ENCODE measurements at places on chromosomes 2 and 18.

GRCh38 chr18:36187826-36188721 is 777 bp downstream of the MOCOS start:
- no peak for DNase-seq

- no peak for DNase-seq
These were observed 28.2 kb upstream of the AMMECR1L start for GRCh38 chr2:127913808-127914457.

DNA sequence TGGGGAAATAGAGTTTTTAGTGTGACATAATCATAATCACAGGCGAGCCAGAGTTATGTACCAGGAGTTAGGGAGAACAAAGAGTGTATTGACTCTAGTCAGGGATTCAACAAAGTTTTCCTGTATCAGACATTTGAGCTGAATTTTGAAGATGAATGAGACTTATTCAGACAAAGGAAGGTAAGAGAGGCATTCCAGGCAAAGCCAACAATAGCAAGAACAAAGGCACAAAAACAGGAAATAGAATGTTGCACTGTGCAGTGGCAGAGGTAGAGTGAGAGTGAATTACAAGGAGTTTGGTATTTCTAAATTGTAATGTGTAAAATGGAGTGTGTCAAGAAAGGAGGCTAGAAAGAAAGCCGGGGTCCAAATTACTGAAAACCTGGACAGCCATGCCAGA is 156.2 kb downstream of the CCDC148 start:
- DNase-seq = no peak

DNA sequence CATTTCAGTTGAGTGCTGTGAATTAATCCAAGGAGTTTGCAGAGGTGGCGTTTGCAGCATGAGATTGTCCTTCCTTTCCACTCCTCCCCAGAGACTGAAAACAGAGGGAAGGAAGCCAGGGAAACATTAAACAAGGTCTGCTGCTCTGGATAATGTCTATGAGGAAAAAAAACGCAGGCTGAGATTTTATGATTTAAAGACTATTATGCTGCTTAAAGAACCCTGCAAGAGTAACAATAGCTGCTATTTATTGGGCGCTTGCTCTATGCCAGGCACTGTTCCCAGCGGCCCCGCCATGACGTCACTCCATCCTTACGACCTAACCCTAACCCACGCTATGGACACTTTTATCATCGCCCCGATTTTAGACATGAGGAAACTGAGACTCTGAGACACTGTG is 222.4 kb downstream of the BCL2 start:
- DNase-seq = no peak

- no peak for DNase-seq
These were observed 76.9 kb downstream of the ACTR3 start for GRCh38 chr2:113966832-113967231.

DNA sequence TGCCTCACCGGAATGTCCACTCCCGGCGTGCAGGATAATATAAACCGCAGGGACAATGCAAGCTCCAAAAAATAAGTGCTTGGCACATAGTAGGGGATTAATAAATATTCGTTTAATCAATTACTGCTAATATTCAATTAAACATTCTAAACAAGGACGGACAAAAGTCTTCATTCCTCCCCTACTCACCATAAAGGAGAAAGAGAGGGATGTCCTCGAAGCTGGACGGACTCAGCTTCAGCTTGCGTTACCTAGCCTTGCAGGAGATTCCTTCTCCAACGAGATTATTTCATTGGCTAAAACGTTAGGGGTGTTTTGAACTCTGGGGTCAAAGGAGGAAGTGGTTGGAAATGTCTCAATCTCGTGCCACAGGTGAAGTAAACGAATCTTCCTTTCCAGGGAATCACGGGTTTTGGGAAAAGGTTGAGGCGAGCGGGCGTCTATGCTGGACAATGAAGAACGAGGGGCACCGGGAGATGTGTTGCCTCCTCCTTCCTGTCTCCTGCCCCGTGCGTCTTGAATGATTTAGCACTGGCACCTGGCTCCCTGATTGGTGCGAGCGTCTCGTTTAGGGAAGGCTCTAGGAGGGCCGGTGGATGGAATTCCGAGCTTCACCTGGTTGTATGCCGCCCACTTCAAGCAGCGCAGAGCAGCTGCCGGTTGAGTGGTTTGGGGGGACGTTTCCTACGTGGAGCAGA is 2.0 kb upstream of the GAD1 start:
- DNase-seq = no peak

DNA sequence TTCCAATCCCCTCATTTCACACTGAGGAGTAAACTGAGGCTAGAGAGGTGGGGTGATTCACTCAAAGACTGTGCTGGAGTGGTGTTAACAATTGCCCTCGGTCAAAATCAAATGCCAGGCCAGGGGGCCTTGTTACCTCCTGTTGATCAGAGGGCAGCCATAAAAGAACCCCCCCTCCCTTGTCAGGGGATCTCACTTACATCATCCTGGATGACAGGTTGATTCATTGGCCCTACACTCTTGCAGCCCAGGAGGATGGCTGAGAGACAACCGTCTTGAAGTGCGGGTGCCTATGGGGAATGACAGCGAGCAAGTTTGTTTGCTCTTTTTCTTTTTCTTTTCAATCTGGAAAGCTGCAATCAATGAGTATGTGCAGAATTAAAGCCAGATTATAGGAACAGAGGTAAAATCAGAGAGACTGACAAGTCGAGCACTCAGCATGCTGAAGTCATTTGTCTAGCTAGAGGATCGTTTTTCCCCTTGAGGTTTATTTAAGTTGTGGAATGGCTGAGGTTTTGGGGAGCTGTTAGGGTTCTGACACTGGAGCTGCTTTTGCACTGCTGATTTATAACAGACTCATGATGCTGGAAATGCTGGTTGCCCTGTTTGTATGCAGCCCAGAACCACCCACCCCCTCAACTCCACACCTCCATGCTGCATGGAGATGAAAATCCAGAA is 26.4 kb upstream of the NRP2 start:
- DNase-seq = no peak

GRCh38 chr2:42216694-42217093 is 47.5 kb downstream of the EML4 start:
- no peak for DNase-seq

GRCh38 chr2:1738646-1739302 is 5.5 kb downstream of the PXDN start:
- no peak for DNase-seq

DNA sequence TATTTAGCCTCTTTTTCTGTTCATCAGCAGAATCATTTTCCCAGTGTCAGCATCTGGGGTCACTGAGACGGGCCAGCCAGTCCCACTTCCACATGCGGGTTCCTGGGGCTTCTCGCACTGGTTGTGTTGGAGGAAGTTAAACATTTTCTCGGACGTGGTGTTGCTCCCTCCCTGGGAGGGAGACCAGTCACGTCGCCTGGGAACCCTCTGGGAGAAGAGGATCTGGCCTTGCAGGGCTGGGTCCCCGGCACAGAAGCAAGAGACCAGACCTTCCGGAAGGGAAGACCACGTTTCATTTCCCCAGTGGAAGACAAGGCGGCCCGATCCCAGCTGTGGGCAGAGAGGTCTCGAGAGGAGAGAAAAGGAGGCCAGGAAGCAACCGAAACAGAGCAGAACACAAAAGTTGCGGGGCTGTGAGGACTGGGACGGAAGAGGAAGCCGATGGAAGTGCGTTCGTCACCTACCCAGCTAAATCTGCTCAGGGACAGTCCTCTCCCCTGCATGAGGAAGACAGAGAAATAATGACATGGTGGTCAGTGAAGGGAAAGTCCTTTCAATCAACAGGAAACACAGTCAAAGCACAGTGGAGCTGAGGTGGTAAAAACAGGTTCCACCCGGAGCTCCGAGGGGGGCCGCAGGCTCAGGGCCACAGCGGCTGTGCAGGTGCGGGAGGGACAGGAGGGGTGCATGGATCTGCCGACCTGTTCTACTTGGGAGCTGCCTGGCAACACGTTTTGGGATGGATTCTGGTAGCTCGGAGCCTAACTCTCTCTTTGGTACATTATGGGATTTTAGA is 144.4 kb downstream of the MBP start:
- DNase-seq = no peak

- no peak for DNase-seq
These were observed 201.3 kb upstream of the GALNT5 start for GRCh38 chr2:157056200-157056676.

DNA sequence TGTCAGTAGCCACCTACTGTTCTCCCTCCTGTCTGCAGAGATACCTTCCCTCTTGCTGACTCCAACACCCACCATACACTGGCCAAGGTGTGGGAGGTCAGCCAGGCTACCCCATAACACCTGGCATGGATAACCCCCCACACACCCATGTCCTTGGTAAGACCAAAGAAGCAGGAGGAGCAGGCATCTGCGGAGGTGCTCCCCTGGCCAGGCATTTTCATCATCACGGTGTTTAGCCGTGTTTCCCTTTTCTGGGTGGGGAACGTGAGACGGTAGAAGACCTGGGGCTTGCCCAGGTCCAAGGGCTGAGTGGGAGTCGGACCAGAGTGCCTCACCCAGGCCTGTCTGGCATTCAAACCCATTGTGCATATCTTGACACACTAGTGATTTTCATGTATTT is 150.3 kb downstream of the SMAD7 start:
- no peak for DNase-seq

GRCh38 chr2:43084699-43085091 is 141.7 kb downstream of the ZFP36L2 start:
- DNase-seq = no peak

- DNase-seq = no peak
These were observed 220.0 kb downstream of the ERBB4 start for GRCh38 chr2:212318636-212319035.

- no peak for DNase-seq
These were observed 156.6 kb upstream of the LHCGR start for GRCh38 chr2:48912110-48912509.

GRCh38 chr2:105278654-105279053 is 37.1 kb downstream of the GPR45 start:
- DNase-seq = no peak

DNA sequence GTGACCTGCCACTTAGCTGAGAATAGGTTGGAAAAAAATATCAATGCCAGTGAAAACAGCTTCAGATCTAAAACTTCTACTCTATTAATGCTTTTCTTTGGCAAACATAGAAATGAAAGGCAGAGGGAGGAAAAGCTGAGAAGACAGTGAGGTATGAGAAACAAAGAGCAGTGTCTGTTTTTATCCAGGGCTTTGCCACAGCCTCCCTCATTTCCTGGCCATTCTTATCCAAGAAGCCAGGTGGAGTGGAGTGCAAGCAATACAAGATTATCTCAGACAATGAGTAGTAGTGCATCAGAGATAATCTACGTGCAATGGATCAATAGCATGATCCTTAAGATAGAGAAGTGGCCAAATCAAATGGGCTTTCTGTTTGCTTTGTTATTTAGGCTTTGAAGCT is 808.7 kb upstream of the PIK3C3 start:
- no peak for DNase-seq

DNA sequence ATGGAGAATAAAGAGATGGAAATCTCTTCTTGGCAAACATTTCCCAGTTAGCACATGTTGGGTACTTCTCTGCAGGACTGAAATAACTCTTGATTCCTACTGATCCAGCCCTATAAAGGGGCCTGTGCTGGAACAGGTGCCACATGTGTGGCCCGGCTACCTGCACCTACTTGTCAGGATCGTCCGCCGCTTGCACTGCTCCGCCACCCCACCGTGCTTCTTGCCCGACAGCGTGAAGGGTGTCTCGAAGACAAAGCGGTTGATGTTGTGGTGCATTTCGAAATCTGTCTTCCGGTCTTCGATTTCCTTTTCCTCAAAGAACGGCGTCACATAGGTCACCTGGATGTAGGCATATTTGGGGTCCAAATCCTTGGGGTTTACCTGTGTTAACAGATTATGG is 58.6 kb upstream of the CCDC195 start:
- DNase-seq = no peak

GRCh38 chr2:197141702-197142473 is 168.7 kb downstream of the ANKRD44 start:
- no peak for DNase-seq

GRCh38 chr2:37271376-37272067 is 40.1 kb downstream of the NDUFAF7 start:
- DNase-seq = no peak

DNA sequence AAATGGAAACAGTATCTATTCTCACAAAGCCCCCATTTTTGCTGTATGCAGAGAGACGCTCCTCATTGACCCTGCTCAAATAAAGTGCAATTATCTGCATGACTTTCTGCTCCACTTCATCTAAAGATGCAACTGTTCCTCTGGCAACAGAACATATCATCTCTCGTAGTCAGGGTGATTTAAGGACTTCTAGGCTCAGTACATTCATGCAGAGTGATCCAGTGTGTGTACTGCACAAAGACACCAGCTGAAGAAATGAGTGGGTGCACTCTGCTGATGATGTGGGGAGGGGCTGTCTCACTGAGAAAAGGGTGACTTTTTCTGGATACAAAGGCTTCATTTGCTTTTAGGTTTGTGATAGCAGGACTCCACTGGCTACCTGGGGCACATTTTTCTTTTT is 355.2 kb downstream of the GALNT13 start:
- DNase-seq = no peak

GRCh38 chr18:60082790-60083189 is 183.0 kb downstream of the PMAIP1 start:
- no peak for DNase-seq

DNA sequence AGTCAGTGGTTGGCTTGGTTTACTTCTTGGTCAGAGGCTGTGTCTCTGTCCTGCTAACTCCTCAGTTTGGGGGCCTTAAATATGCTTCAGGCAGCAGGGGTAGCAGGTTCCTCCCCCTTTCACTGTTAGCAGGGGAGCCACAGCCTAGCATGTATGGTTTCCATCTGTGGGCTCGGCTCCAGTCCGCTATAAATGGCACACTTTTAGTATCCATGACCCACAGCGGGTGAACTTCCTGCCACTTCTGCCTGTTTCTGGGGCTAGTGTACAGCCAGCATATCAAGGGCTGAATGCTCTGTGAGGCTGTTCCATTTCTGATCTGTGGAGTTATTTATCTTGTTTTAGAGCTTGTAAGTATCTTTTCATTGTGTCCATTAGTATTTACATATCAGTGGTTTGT is 58.3 kb downstream of the MRPL33 start:
- DNase-seq = no peak

DNA sequence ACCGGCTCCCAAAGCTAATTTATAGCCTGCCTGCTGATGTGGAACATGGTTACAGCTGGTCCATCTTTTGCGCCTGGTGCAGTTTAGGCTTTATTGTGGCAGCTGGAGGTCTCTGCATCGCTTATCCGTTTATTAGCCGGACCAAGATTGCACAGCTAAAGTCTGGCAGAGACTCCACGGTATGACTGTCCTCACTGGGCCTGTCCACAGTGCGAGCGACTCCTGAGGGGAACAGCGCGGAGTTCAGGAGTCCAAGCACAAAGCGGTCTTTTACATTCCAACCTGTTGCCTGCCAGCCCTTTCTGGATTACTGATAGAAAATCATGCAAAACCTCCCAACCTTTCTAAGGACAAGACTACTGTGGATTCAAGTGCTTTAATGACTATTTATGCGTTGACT is 51.4 kb downstream of the TMEM178A start:
- no peak for DNase-seq

GRCh38 chr2:25164561-25164960 is 3.8 kb downstream of the POMC start:
- DNase-seq = no peak

DNA sequence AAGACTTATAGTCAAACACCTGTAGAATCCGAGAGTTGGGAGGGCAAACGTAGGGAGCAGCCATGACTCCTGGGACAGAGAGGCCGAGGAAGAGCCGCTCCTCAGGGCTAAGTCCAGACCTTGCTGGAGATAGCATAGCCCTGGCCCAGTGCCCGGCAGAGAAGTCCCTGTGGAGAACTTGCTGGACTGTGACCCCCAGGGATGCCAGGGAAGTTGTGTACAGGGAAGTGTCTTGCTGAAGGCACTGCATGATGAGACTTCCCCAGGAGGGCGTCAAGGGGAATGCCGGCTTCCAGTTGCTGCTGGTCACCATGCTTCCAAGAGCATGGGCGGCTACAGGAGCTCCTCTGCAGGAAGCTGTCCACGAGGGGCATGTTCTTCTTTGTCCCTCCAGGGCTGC is 8.6 kb upstream of the CNDP1 start:
- no peak for DNase-seq
